ENCODE measurements at places on chromosomes 3 and 15.

GRCh38 chr3:128488991-128489673, 3.9 kb downstream of the GATA2 start:
- no peak for DNase-seq

DNA sequence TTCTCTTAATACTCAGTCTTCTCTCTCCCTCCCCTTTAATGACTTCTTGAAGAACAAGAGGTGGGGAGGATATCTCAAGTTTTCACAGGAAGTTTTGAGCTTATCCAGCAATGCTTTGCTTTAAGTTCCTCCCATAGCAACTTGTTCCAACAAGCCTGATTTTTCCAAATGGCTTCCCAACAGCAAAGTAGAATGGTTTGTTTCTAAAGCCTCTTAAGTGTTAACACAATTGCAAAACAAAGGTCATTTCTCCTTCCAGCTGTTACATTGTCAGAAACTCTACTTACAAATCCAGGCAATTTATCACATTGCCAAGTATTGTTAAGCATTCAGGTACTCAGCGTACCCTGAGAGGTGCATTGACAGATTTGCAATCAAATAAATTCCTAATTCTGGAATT, 6.8 kb upstream of the ZNF770 start:
- no peak for DNase-seq

GRCh38 chr3:53139906-53140846, 9.9 kb upstream of the RFT1 start:
- DNase-seq, result no peak

GRCh38 chr3:128491941-128492670, 895 bp downstream of the GATA2 start:
- no peak for DNase-seq

GRCh38 chr3:114454551-114455251, 160.9 kb downstream of the TIGIT start:
- no peak for DNase-seq

DNA sequence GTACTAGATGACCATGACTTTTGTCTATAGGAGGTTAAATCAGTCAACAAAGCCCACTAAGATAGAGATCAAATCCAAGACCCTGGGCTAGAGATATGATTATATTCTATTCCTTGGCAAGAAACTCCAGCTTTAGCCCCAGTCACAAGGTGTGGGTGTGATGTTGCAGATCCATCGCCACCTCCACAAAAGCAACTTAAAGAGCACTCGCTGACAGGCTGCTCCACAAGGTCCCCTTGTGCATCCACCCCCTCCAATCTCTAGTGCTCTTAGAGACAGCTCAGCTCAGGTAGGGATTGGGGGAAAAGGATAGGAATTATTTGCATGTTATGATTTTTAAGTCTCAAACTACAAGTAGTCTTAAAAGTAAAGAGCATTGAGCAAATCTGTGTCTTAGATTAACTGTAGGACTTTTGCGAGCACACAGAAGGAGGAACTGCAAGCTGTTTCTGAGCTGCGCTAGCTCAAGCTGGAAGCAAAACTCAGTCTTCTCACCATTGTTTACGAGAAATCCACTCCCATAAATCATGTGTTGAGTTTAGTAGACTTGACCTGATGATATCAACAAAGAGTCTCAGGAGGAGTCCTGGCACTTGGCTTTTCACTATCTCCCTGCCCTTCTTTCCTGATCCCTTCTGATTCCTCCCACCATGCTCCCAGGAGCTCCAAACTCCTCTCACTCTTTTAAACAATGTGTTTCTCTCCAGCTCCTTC, 177.6 kb downstream of the STAC start:
- DNase-seq, result no peak

DNA sequence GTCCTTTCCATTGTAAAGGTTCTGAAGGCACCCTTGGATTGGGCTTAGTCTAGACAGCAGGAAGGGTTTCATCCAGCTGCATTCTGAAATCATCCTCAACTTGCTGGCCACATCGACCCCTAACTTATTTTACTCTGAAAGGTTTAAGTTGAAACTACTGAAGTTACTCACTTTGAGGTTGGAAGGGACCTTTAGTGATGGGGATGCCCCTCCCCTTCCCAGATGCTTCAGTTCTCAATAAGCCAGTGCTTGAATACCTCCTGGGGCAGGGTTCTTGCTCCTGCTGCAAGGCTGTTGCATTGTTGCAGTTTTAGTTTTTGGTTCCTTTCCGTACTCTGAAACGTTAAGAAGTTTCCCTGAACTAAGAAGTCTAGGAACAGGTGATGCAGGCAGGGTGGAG, 26.4 kb downstream of the FGD5 start:
- no peak for DNase-seq

DNA sequence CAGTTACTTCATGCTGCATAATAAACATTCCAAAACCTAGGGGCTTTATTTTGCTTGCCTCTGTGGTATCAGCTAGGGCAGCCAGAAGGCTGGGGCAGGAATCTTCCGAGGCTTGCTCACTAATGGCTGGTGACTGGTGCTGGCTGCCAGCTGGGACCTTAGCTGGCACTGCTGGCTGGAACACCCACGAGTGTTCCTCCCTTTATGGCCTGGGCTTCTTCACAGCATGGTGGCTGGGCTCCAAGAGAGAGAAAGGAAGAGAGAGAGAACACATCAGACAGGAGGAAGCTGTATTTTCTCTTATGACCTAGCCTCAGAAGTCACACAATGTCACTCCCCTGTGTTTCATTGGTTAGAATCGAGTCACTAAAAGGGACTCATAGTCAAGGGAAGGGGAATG, 23.9 kb upstream of the CDCP1 start:
- DNase-seq, result no peak

- no peak for DNase-seq
Measured at GRCh38 chr3:114218578-114219185, 18.7 kb downstream of the ZNF80 start.

DNA sequence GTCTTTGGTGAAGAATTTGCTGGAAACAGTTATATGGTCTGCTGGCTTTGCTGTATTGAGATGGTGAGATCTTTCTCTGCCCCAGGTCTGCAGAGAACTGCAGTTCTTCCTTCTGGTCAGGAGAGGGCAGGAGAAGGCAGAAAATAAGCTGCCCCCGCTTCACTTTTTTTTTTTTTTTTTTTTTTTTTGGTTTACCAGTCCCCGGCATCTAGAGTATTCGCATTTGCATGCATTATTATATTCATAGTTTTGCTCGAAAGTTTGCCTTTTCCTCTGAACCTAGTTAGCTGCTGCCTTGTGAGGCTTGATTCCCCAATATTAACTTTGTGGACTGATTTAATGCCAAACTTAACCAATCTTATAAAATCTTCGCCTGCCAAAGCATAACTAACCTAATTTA, 10.6 kb upstream of the PARL start:
- peak; percentile 74 for DNase-seq

- no peak for DNase-seq
Measured at GRCh38 chr3:195565716-195566115, 18.0 kb downstream of the APOD start.

- no peak for DNase-seq
Measured at GRCh38 chr15:45606841-45607240, 19.7 kb downstream of the BLOC1S6 start.

GRCh38 chr3:16474216-16474615, 39.3 kb downstream of the RFTN1 start:
- no peak for DNase-seq

GRCh38 chr3:66038726-66039589, at the start of gene MAGI1:
Gene MAGI1, minus strand, starts transcription at chr3:66038918. Its CDS starts 610 bp downstream, at chr3:66038308.
- DNase-seq, result peak; percentile 3

DNA sequence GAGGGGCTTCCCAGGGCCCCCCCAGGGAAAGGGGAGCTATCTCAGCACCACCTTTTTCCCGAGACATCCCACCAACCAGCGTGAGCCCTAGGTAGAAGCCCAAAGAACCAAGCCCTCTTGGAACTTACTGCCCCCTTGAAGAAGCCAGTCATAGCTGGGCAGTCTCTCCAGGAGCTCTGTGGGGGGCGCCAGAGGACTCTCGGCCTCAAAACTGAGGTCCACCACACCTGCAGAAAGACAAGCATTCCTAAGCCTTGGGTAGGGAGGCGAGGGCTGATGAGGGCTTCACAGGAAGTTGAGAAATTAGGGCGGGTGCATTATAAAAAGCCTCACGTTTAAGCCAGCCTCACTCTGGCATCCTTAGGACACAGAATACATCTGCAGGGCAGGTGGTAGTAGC, 9.0 kb downstream of the SSUH2 start:
- DNase-seq, result no peak

DNA sequence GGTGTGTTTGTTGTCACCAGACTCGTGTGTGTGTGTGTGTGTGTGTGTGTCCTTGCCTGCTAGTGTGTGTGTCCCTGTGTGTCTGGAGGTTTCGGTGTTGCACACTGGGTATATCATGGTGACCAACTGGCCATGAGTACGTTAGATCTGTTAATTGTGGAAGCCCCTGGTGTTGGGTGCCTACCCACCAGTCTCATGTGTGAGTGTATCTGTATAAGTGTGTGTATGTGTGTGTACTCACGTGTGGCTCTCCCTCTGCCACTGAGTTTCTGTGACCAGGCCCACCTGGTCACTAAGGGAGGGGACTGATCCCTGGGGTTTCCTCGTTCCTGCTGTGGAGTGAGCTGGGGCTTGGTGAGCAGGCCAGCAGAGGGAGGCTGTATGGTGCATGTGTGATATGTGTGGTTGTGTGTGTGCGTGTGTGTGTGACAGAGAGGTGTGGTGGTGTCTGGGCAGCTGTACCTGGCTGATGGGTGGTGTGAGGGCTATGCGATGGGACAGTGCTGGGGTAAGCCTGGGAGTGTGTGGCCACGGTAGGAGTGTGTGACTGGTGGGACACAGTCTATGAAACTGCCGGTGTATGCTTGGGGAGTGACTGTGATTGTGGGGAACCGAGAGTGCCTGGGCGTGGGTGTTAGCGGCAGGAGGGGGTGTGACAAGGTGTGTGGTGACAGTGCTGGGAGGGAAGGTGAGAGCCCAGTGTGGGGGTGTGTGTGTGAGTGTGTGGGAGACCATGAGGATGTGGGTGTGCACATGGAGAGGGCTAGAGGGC, 1.8 kb downstream of the PRKCD start:
- DNase-seq, result no peak

- peak; percentile 15 for DNase-seq
Measured at GRCh38 chr15:62125773-62126172, 39.3 kb downstream of the C2CD4B start.

- DNase-seq, result no peak
Measured at GRCh38 chr15:90665288-90666134, 51.6 kb upstream of the BLM start.

DNA sequence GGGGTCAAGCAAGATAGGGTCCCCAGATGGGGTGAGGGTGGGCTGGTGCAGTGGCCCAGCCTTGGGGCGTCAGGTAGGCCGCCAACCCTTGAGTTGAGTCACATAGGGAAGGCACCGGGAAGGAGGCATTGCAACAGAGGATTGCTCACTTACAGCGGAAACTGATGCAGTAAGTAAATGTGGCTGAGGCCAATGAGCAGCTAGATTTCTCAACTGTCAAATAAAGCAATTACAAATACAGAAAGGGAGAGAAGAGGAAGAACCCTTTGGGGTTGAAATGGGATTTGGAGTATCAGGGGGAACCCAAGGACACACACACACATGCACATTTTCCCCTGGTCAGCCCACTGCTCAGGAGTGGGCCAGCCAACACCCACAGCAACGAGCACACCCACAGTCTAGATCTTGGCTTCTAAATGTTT, 44.0 kb downstream of the CHSY1 start:
- DNase-seq, result no peak

DNA sequence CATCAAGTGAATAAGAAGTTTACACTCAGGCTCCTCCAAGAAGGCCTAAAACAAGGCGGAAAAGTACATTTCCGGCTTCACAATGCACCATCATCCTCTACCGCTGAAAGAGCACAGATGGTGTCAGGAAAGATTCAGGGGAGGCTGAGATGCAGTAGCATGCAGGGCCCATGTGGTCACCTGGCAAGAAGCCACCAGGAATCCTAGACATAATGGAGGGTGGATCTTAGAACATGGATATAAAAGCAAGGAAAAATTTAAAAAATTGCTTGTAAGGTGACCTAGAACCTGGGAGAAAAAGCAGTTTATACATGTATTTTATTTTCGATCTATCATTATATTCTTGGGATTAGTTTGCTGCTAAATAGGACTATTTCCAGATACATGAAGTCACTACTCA, 21.9 kb upstream of the OTOL1 start:
- no peak for DNase-seq

- DNase-seq, result no peak
Measured at GRCh38 chr3:154973851-154974250, 106.3 kb upstream of the MME start.

- DNase-seq, result no peak
Measured at GRCh38 chr15:56732135-56732885, 999 bp downstream of the ZNF280D start.

DNA sequence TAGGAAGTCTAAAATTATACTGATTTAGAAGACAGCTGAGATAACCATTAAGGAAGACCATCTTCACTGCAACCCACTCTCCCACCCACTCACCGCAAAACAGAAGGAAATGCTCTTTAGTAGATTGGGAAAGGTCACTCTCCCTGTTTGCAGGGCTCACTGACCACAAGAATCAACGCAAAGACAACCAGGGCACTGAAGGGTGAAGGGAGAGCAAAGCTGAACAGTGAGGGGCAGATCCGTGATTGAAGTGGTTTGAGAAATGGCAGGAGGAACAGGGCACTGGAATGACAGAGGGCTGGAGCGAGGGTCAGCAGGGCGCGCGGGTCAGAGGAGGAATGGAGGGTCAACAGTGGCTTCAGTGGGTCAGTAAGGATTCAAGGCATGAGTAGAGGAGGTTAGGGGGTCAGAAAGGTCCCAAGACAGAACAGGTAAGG, 520 bp downstream of the MESD start:
- DNase-seq, result no peak

- no peak for DNase-seq
Measured at GRCh38 chr3:146539315-146539714, 5.1 kb downstream of the PLSCR1 start.

DNA sequence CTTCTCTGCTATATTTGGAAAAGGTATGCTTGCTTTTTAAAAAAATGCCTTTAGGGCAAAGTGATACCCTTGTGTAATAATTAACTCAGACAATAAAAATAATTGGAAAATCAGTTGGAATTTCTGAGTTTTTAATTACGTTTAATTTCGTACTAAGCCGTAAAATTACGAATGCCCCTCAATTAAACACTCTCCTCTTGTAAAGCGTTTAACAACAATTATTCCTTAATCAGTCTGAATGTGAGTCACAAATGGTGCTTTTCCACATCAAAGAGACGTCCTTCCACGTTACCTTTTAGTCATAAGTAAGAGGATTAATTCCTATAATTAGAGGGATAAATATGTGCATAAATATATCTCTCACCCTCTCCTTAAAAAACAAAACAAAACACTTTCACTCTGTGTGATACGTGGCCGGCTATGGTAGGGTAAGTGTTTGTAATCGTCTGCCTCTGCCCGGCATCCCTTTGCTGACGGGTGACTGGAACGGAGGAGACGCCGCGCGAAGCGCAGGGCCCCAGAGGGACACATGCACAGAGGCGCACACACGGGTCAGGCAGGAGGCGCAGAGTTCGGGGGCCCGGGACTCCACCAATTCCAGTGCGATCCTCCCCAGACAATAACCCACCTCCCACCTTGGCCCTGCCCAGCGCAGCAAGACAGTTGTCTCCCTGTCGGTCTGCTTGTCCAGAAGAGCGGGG, 9.7 kb upstream of the MEIS2 start:
- no peak for DNase-seq

All from NCI-H2107 (cell line).